Stimulated activated CD8-positive, alpha-beta memory T cell treated with anti-CD3 and anti-CD28 coated beads, Interleukin-2, amount 100 ng/mL, for 48 hours (primary cell): ENCODE measurements at places on chromosomes 4 and X.

DNA sequence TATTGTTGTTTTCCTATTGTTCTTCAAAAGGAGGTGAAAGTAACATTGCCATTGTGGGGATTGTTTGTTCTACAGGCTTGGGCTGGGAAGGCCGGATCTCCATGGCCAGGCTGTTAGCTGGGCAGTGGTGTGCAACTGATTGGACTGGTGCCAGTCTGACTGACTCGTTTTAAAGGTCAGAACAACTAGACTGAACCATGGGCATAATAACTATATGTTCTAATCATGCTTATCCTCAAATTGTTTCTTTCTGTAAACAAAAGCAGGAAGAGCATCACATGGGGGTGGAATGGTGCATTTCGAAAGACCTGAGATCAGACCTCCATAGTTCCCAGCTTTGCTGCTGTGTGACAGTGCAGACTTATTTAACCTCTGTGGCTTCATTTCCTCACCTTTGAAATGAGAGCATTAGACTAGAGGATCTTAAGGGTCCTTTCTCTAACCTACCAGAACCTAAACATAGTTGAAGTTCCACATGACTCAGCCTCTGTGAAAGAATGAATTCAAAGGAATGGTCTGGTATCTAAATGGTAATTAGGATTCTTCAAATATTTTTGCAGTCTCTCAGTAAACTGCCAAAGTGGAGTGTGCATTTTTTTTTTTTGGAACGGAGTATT, 66.7 kb upstream of the PGRMC2 start:
- no peak for DNase-seq

- no peak for DNase-seq
Observed at GRCh38 chrX:101360390-101360789, 11.8 kb upstream of the TIMM8A start.

DNA sequence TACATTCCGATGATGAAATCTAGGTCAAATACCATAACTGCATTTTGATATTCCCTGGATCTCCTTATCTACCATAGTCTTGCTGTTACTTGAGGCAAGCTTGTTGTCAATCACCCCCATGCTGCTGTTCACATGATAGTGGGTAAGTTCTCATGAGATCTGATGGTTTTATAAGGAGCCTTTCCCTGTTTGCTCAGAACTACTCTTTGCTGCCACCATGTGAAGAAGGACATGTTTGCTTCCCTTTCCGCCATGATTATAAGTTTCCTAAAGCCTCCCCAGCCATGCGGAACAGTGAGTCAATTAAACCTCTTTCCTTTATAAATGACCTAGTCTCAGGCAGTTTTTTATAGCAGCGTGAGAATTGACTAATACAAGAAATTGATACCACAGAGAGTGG, 432.0 kb downstream of the GLUD2 start:
- no peak for DNase-seq

GRCh38 chrX:35380808-35381700, 417.1 kb upstream of the MAGEB16 start:
- no peak for DNase-seq

DNA sequence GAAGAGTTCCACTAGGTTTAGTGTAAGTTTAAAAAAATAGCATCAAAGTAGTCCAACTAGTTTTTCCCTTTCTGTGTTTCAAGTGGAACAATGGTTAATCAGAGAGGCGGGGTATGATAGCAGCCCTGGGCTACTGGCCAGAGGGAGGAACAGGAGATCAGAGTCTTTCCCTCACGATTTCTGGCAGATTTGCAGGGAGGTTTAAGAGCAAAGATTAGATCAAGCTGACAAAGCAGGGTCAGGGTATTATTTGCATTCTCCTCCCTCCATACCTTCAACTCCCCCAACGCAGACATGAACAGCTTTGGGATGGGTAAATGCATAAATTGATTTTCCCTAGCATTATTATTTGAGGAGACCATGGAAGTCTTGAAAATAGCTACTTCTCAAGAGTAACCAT, 277.6 kb upstream of the DIAPH2 start:
- DNase-seq: no peak

DNA sequence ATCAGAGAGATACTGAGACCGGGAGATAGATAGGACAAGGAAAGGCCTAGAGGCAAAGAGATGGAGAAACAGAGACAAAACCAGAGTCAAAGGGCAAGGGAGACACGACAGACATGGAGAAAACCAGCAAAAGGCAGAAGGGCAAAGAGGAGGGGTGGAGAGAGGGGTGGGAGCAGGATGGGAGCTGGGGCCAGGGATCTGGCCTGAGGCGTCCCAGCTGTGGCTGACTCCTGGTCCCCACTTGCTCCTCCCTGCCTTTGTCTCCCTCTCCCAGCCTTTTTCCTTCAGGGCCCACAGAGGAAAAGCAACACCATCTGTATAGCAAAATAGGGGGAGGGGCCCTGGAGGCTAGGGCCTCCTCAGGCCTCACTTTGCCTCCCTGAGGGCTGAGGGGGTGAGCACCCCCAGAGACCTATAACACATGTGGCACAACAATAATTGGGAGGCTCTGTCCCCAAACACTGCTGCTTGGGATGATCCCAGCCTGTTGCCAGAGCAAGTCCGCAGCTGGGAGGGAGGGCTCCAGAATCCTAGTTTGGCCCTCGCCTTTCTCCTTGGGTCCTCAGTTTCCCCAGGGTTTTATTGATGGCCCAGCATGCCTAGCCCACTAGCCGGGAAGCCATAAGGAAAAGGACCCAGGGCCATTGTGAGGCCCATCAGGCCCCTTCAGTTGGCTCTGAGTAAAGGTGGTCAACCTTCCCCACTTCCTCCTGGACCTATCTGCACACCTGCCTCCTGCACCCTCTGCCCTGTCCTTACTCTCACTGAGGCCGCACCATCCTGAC, 96.8 kb downstream of the PJA1 start:
- no peak for DNase-seq

DNA sequence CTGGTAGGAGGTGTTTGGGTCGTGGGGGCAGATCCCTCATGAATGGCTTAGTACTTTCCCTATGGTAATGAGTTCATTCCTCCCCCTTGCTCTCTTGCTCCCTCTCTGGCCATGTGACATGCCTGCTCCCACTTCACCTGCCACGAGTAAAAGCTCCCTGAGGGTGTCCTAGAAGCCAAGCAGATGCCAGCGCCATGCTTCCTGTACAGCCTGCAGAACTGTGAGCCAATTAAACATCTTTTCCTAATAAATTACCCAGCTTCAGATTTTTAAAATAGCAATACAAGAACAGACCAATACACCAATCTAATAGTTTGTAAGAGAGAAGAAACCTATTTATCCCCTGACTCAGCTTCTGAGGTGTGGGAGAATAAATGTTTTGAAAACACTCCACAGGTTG, 60.5 kb downstream of the FGFBP1 start:
- DNase-seq: no peak

GRCh38 chr4:138689187-138689586, 326.4 kb upstream of the NOCT start:
- no peak for DNase-seq

GRCh38 chr4:101000496-101000895, 346.8 kb downstream of the PPP3CA start:
- DNase-seq: no peak
